ENCODE measurements at places on chromosomes 2 and 18.

DNA sequence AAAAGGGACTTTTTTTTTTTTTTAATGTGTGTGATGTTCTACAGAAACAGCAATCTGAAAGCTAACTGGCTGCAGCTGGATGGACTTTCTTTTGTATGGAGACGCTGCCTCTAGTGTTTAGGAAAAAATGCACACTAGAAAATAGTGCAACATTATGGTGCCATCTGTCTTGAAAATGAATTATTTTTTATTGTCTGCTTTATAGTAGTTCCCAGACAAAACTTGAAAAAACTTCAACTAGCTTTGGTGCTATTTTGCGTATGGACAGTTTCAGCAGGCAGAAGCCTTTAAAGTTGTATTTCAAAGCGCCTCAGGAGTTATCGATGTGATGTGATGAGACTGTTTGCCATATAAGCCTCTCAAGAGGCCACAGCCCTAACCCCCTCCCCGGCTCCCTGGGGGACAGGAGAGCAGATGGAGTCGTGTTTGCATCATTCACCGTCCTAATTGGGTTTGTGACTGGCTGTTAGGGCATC is 86.9 kb downstream of the LTBP1 start:
- no peak for DNase-seq

- DNase-seq: no peak
Measured at GRCh38 chr2:159635006-159635789, 18.9 kb upstream of the BAZ2B start.

DNA sequence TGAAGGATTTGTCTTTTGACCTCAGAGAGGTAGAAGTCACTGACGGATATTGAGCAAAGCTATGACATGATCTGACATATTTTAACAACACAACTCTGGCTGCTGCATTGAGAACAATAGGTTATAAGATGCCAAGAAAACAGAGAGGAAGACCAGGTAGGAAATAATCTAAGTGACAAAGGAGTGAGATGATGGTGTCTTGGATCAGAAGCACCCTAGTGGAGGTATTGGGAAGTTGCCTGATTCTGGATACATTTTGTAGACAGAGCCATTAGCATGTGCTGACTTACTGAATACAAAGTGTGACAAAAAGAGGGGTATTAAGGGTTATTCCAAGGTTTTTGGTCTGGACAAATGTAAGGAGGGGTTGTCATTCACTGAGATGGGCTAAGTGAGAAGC is 1438.1 kb downstream of the DPP10 start:
- DNase-seq: no peak

GRCh38 chr2:199322151-199322550 is 135.6 kb downstream of the SATB2 start:
- DNase-seq: no peak

DNA sequence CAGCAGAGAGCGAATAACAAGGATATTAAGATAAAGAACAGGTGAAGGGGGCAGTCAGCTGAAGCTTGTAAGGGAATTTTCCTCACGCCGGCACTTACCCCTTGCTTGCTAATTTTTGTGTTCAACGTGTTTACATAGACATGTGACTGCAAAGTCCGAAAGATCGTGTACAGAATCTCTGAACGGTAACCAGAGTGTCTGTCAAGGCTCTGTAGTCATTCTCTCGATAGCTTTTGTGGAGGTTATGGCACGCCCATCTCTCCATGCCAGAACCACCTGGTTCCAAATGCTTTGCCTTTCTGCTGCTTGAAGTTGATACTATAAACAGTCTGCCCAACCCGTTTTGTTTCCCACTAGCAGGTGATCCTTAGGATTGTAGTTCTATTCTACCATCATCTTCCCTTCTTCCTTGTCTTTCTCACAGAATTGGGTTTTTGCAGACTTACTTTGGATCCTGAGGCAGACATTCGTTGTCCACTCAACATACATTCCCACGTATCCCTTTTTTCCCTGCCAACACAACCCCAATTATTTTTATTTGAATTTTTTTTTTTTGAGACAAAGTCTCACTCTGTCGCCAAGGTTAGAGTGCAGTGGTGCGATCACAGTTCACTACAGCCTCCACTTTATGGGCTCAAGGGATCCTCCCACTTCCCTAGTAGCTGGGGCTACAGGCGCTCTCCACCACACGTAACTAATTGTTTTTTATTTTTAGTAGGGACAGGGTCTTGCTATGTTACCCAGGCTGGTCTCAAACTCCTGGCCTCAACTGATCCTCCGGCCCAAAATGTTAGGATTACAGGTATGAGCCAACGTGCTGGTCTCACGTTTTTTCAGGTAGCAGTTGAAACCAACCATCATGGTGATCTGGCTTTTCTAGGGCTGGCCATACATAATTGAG is 1.3 kb upstream of the USP34 start:
- no peak for DNase-seq

- no peak for DNase-seq
Measured at GRCh38 chr2:189199797-189200196, 20.2 kb upstream of the COL5A2 start.

- no peak for DNase-seq
Measured at GRCh38 chr2:55555977-55556376, 36.5 kb downstream of the CFAP36 start.
